ENCODE measurements at places on chromosomes 13 and 19.

DNA sequence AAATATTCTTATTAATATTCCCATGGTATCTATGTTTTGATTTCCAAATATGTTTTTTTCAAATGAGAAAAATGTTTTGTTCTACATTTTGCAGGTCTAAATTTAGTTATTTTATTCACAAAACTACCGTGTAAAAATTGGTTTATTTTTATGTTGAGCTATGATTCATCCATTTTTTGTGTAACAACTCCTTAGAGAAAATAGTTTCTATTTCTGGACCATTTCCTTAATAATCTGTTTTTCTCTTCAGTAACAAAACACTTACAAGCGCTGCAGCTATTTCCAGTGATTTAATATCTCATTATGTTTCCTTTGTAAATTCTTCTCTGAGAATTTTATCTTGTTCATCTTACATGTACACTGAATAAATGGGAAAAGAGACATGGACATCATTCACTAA lies 550.7 kb upstream of the SLITRK5 start:
- no peak for DNase-seq

GRCh38 chr13:45846681-45847080 lies 4.9 kb downstream of the SIAH3 start:
- DNase-seq: no peak

DNA sequence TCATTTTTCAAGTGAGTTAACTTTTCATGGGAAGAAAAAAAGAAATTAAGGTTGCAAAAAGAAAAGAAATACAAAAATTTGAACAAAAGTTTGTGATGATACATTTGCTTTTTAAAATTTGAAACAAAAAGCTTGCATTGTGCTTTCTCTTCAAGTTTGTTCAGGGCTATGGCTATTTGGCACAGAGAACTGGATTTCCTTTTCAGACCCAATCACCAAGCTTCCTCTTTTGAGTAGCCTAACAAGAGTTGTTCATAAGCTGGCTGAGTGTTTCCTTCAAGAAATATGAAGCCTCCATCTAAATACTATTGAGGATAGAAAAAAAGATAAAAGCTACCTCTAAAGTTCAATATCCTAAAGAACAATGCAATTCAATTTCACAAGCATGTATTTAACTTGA lies 787.8 kb downstream of the LIG4 start:
- no peak for DNase-seq

- no peak for DNase-seq
Measured at GRCh38 chr13:58882516-58882915, 1251.0 kb downstream of the PCDH17 start.

GRCh38 chr13:75558145-75558840 lies 8.7 kb downstream of the UCHL3 start:
- DNase-seq: no peak
